Memory B cell (primary cell): ENCODE measurements at places on chromosomes 6 and 20.

DNA sequence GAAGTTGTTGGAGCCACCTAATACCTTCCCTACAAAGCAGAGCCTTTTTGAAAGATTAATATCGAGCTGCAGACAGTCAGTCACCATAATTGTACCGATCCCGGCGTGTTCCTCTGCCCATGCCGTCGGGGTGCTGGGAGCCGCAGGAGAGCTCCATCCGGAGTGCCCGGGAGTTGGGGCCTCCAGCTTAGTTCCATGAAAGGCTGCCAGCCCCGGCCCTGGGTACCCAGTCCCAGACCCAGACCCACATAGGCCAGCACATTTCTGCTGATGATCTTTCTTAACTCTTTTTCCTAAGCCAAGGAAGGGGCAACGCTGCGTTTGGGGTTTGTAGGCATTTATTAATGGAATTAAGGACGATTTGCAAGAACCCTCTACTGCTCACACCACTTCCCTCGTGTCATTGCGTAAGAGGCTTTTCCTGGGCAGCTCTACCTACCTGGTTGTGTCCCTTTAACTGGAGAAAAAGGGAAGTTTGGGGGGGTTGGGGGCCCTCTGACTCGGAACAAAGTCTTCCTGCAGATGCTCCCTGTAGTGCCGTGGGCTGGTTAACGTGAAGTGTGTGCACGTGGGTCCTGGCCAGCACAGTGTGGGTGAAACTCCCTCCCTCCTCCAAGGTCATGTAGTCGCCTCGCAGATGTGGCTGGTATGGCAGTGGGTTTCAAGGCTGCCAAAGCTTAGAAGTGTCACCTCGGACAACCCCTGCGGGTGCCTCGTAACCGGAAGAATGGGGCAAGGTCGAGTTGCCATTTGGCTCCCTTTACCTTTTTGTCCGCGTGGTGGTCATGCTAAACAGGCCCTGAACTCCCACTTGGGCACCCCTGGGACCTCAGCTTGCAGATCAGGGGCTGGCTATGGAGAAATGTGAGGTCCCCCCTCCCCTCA, 54.3 kb upstream of the APCDD1L start:
- no peak overlapping the region for H3K27ac ChIP-seq
- no peaks in the 10 kb centered on the region for H3K36me3 ChIP-seq
- DNase-seq: no peak
- no peaks in the 10 kb centered on the region for H3K4me1 ChIP-seq
- no peak overlapping the region for H3K4me3 ChIP-seq
- peaks cover 5% of the 10 kb centered on the region for H3K27me3 ChIP-seq

GRCh38 chr6:19472153-19472552, 365.0 kb upstream of the ID4 start:
- DNase-seq: no peak
- H3K4me1 ChIP-seq: no peaks in the 10 kb centered on the region
- H3K27ac ChIP-seq: no peak overlapping the region
- no peak overlapping the region for H3K4me3 ChIP-seq
- no peaks in the 10 kb centered on the region for H3K36me3 ChIP-seq
- H3K27me3 ChIP-seq: no peaks in the 10 kb centered on the region

- H3K36me3 ChIP-seq: peaks cover 5% of the 10 kb centered on the region
- no peaks in the 10 kb centered on the region for H3K4me1 ChIP-seq
- no peak overlapping the region for H3K27ac ChIP-seq
- peaks cover 2% of the 10 kb centered on the region for H3K27me3 ChIP-seq
- no peak overlapping the region for H3K4me3 ChIP-seq
- DNase-seq: no peak
Observed at GRCh38 chr6:137846772-137847313, 20.2 kb upstream of the TNFAIP3 start.

DNA sequence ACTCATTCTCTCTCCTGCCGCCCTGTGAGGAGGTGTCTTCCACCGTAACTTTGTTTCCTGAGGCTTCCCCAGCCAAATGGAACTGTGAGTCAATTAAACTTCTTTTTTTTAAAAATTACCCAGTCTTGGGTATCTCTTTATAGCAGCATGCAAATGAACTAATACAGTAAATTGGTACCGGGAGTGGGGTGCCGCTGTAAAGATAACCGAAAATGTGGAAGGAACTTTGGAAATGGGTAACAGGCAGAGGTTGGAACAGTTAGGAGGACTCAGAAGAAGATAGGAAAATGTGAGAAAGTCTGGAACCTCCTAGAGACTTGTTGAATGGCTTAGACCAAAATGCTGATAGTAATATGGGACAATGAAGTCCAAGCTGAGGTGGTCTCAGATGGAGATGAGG, 55.8 kb downstream of the EPB41L2 start:
- no peaks in the 10 kb centered on the region for H3K27me3 ChIP-seq
- peaks cover 15% of the 10 kb centered on the region for H3K4me1 ChIP-seq
- H3K4me3 ChIP-seq: no peak overlapping the region
- H3K36me3 ChIP-seq: peaks cover 25% of the 10 kb centered on the region

GRCh38 chr6:87213364-87213763, 58.0 kb downstream of the ZNF292 start:
- peaks cover 5% of the 10 kb centered on the region for H3K36me3 ChIP-seq
- no peak overlapping the region for H3K4me3 ChIP-seq
- H3K27ac ChIP-seq: peak overlapping the region; percentile 42
- H3K4me1 ChIP-seq: peaks cover 38% of the 10 kb centered on the region
- no peak for DNase-seq
- H3K27me3 ChIP-seq: no peaks in the 10 kb centered on the region

GRCh38 chr20:13517831-13518230, 120.9 kb downstream of the TASP1 start:
- peaks cover 45% of the 10 kb centered on the region for H3K36me3 ChIP-seq
- no peak for DNase-seq
- no peak overlapping the region for H3K4me3 ChIP-seq

GRCh38 chr6:83378621-83379388, 52.0 kb downstream of the ME1 start:
- H3K4me1 ChIP-seq: no peaks in the 10 kb centered on the region
- H3K27ac ChIP-seq: no peak overlapping the region
- H3K4me3 ChIP-seq: no peak overlapping the region
- no peaks in the 10 kb centered on the region for H3K27me3 ChIP-seq

DNA sequence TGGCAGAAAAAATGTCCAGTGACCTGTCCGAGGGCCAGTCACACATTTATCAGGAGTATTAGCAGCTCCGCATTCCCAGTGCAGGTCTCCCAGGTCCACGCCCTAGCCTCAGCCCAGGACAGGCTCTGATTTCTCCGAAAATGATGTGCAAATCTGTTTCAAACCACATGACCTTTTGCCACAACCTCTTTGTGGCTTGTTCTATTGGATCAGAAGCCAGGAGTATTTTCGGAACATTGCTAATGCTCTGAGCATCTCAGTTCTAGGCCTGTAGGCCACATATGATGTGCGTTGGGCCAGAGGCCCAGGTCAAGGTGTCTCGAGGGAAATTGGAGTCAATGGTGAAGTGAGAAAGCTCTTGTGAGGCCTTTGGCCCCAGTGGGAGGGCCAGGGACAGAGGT, 40.4 kb downstream of the SNX5 start:
- DNase-seq: no peak
- no peak overlapping the region for H3K27ac ChIP-seq
- H3K36me3 ChIP-seq: peaks cover 3% of the 10 kb centered on the region
- no peak overlapping the region for H3K4me3 ChIP-seq
- peaks cover 4% of the 10 kb centered on the region for H3K4me1 ChIP-seq
- peaks cover 20% of the 10 kb centered on the region for H3K27me3 ChIP-seq
